ENCODE measurements at places on chromosomes 4 and X. TPM values are rescaled to one million over a fixed set of nuclear protein-coding genes. Genes with fewer than 3 reads are reported as not detected.

DNA sequence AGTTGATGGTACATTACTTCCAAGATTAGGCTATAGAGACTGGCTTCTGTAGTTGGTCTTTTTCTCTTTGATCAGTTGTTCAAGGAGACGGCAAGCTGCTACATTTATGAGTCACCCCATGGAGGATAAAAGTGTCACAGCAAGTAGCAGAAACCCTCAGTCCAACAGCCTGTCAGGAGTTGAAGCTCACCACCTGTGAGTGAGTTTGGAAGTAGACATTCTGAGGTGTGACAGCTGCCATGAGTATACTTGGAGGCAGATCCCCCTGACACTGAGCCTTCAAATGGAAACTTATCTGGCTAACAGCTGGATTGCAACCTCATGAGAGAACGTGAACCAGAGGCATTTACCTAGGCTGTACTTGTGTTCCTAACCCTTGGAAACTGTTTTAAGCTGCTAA, 68.0 kb downstream of the CCNG2 start:
- no peak for DNase-seq

DNA sequence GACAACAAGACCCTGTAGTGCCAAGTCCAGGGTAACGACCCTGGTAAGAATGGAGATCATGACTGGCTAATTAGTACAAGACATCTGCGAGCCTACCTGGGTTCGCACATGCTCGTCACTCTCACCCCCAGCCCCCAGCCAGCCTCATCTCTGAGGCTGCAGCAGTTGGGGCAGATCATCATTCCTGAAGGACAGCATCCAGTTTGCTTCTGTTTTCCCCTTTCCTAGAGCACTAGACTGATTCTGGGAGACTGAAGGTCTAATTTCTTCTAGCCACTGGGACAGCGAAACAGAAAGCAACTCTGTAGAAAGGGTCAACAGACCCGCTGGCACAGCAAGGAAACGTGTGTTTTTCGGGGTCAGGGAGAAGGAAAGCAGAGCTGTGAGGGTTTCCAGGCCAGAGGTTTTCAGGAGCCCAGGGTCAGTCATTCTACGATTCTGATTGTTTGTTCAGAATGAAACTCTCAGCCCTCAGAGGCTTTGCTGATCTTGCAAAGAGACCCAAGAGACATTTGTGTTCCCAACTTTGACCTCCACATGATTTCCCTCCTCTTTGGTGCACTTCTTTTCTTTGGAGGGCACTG, 343.1 kb upstream of the NOCT start:
- no peak for DNase-seq

DNA sequence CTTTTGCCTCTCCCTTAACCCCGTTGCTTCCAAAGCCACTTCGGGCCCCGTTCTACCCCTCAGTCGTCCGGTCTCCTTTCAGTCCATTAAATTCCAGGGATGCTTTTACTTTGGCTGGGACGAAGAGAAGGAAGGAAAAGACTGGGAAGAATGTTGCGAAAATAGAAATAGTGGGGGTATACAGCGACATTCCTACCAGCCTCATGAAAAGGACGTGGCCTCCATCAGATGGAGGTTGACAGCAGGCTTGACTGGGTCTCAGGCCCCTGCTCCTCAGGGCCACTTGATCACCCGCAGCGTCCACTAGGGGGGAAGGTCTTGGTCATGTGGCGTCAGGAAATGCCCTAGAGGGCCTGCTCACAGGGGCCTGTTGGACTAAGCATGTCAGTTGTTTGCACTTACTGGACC, 657 bp upstream of the ANKRD50 start:
- no peak for DNase-seq

DNA sequence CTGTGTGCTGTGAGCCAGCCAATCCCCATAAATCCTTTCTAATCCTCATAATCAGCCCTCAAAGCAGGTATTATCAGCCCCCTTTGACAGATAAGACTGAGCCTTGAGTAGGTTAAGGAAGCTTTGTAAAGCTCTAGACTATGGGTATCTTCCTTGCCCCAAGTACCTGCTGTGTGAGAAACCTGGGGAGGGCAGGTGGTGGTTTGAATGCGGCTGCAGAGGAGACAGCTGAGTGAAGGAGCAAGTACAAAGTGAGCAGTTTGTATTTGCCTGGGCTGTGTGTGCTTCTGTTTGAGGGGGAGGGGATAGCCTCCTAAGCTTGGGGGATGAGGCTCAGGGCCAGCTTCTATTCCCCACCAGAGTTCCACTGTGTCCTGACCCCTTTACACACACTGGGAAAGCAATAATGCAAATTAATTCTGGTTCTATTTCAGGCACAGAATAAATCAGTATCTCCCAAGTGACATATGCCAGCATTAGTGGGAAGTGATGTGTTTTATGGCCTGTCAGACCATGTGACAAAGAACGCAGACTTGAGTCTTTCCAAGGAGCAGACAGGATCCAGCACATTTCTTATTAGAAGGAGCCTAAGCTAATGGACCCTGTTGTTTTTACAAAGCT, 63.5 kb downstream of the EVC start:
- no peak for DNase-seq

DNA sequence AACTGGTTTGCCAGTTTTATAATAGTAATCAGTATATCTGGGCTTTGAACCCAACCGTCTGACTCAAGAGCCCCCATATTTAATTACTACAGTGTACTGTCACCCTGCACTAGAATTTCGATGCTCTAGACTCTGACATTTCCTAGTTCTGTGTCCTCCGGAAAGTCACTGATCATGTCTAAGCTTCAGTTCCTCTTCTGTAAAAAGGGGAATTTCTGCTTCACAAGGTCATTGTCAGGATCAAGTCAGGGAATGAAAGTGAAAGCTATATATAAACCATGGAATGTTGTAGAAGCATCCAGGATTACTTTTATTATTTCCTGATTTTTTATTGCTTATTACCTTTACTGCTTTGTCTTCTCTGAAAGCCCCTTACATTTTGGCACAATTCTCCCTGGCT, 4.0 kb upstream of the KCNIP4 start:
- no peak for DNase-seq

DNA sequence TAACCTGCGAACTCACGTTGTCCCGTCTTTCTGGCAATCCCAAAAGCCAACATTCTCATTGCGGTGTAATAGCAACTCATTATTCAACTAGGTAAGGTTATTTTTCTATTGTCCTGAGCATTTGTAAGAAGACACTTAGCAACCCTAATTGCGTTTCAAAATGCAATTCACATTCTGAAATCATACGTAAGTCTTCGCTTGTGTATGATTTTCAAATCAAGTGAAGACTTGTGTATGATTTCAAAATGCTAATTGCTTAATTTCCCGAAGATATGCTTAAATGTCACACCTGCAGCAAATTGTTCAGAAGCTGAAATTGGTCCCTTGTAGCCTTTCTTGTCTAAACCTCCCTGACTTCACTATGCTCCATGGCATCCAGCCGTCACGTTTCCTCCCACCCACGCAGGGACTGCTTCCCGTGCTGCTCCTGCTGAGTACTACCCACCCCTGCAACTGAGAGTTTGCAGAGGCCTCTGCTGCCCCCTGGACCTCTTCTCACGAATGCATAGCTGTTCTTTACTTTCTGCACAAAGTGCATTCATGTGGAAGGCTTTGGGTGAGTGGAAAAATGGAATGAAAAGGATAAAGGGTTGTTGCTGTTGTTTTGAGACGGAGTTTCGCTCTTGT, 40.8 kb upstream of the CLDN24 start:
- no peak for DNase-seq

Gene TAPT1
- polyA plus RNA-seq, result 3.0 TPM

Gene HMGN5
- 6.2 TPM for polyA plus RNA-seq

All from foreskin keratinocyte (primary cell).